ENCODE measurements at places on chromosomes 3 and 15.

GRCh38 chr3:168113848-168114247 lies 18.1 kb upstream of the GOLIM4 start:
- no peak for DNase-seq

- DNase-seq: no peak
Observed at GRCh38 chr3:176376531-176376930, 820.8 kb downstream of the TBL1XR1 start.

DNA sequence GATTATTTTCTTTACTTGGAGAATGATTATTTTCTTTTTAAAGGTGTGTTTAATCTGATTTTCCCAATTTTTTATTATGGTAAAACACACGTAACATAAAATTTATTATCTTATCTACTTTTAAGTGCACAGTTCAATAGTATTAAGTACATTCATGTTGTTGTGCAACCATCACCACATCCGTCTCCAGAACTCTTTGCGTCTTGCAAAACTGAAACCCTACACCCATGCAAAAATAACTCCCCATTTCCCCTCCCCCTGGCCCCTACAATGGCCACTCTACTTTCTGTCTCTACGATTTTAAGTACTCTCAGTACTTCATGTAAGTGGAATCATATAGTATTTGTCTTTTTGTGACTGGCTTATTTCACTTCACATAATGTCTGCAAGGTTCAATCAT lies 230.7 kb downstream of the SATB1 start:
- no peak for DNase-seq

GRCh38 chr3:153853163-153853562 lies 268.0 kb upstream of the ARHGEF26 start:
- no peak for DNase-seq

DNA sequence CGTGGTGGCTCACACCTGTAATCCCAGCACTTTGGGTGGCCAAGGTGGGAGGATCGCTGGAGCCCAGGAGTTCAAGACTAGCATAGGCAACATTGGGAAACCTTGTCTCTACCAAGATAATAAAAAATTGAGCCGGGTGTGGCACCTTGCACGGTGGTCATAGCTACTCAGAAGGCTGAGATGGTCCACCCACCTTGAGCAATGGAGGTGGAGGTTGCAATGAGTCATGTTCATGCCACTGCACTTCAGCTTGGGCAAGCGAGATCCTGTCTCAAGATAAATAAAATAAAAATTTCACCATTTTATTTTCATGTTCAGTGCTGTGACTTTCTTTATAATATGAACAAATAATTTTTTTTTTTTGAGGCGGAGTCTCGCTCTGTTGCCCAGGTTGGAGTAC lies 12.5 kb downstream of the MAPK6 start:
- DNase-seq: no peak

DNA sequence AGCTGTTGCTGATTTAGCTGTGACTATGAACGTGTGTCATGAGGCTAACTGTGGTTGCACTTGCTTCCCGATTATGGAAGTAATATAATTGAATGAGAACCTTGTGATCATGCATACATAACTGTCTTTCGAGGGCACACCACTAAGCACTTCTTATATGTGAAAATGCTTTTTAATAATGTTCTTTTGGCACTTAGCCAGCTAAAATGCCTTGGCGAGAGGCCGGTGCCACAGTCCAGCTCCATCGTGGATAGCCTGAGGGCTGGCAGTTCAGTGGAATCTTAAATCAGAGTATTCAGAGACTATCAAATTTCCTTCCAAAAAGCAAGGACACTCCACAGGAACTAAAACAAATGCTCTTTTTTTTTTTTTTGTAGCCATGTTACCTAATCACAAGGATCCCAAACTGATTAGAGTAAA lies 161.6 kb upstream of the FRMD4B start:
- DNase-seq: no peak

GRCh38 chr3:196181127-196181546 lies 30.1 kb downstream of the ZDHHC19 start:
- DNase-seq: no peak

- no peak for DNase-seq
Observed at GRCh38 chr3:167814441-167814951, 79.0 kb downstream of the SERPINI1 start.

- DNase-seq: no peak
Observed at GRCh38 chr3:57978316-57978715, 29.9 kb upstream of the FLNB start.
